Activated CD4-positive, CD25-positive, alpha-beta regulatory T cell treated with anti-CD3 and anti-CD28 coated beads, Interleukin-2, amount 50 U/mL, for 16 hours (primary cell): ENCODE measurements at places on chromosomes 7 and 10.

DNA sequence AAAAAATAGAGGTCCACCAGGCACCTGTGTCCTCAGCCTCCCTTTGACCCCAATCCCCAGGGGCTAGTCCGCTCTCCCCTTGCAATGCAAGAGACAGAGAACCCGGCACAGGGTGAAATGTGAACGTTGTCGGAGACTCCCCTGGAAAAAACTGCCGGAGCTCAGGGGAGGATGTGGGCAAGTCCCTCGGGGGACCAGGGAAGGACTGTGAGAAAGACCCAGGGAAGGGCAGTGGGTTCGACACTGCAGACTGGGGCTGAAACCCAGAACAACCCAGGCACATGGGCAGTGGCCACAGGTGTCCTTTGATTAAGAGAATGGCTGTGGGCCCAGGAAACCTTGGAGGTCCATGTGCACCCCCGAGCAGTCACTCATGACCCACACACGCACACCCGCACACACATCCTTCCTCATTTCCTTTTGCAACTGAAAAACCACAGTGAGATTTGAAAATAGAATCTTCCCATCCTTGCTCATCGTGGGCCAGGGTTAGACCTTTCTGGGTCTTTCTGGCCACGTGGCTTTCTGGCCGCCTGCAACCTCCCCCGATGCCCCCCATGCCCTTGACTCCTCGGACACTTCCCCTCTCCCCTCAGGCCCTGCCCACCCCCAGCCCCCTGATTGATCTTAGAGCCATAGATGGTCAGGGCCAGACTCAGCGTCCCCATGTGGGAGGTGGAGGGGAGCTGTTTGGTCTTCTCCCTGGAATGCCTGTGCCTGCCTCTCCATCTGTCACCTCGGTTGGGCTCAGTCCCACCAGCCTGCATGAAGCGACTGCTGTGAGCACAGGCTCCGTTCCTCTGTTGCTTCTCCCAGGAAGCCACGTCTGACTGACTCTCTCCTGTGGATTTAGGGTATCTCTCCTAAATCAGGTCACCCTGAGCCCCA is 7.9 kb downstream of the LAT2 start:
- DNase-seq, result no peak

DNA sequence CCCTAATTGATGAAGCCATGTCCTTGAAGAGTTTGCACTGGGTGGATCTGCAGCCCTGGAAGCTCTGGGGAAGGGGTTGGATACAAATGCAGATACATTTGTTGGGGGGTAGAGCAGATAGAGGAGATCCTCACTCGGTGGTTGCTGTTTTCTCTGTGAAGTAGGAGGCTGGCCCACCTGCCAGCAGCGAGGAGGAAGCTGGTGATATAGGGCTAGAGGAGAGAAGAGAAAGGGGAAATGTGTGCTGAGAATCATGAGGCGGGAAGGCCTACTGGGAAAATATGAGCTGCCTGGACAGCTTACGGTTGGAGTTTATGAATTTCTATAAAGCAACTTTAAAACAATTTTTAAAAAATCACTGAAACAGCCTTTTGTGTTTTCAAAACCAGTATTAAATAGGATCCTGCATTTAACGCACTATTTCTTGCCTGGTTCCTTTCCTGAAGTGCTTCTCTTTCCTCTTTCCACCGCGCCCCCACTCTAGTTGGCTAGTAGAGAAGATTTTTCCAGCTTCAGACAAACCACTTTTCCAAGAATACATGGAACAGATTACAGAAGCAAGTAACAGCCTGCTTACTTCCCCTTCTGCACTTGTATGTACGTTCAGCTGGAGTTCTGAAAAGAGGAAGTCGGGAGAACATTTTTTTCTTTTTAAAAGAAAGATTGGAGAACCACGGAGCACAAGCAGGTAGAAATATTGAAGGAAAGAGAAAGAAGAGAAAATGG is 100.6 kb upstream of the GLCCI1 start:
- DNase-seq, result no peak

DNA sequence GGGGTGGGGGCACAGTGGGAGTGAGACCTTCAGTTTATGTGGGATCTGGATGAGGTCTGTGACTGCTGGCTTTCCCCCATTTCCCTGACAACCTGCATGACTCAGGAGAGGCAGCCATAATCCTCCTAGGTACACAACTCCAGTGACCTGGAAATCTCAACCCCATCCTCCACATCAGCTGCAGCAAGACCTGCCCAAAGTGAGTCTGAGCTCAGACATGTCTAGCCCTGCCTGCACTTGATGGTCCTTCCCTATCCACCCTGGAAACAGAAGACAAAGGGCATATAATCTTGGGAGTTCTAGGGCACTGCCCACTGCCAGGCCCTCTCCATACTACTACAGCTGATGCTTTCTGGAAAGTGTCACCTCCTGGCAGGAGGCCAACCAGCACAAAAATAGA is 75.6 kb downstream of the GRM8 start:
- no peak for DNase-seq

- DNase-seq, result no peak
Observed at GRCh38 chr10:66982792-66983474, 57.1 kb downstream of the LRRTM3 start.

GRCh38 chr10:97454330-97455036 is 8.5 kb downstream of the ZDHHC16 start:
- DNase-seq, result no peak
